Stimulated activated CD4-positive, alpha-beta T cell treated with anti-CD3 and anti-CD28 coated beads, Interleukin-1b, Interleukin-23, amount 100 ng/mL, for 48 hours (primary cell): ENCODE measurements at places on chromosomes 3 and 15.

GRCh38 chr3:66253790-66254620, 33.2 kb downstream of the SLC25A26 start:
- DNase-seq, result no peak

GRCh38 chr15:88680241-88681001, 41.6 kb downstream of the ISG20 start:
- no peak for DNase-seq

GRCh38 chr15:85171736-85172135, 190.1 kb downstream of the PDE8A start:
- DNase-seq, result no peak

DNA sequence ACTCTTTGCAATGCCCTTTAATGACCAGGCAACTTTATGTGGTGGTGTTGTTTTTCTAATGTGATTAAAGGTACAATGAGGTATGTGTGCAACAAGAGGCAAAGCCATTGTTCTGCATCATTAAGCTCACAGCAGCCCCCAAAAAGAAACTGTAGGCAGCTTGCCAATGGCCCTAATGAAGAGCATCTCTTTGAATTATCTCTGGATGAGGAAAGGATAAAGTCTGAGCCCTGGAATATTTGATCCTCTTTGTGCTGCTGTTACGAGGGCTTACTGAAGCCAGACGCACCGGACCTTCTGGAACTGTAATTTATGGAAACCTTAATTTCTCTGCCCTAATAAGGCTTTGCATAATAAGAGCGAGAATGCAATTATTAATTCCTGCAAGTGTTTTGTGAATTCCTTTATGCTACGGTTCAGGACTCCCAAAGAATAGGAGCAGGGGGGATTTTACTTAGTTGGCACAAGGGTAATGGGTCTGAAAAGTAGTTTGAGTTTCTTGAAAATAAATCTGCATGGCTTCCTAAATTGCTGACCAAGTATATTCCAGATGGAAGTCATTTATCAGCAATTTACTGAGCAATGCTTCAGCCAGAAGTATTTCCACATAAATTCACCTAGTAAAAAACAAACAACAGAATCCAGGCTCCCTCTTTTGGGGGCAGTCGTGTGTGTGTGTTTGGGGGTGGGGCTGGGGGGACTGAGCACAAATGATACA, 193.4 kb downstream of the PDZRN3 start:
- DNase-seq, result no peak

- DNase-seq, result no peak
These were observed 5.8 kb downstream of the RARB start for GRCh38 chr3:25433868-25434267.

DNA sequence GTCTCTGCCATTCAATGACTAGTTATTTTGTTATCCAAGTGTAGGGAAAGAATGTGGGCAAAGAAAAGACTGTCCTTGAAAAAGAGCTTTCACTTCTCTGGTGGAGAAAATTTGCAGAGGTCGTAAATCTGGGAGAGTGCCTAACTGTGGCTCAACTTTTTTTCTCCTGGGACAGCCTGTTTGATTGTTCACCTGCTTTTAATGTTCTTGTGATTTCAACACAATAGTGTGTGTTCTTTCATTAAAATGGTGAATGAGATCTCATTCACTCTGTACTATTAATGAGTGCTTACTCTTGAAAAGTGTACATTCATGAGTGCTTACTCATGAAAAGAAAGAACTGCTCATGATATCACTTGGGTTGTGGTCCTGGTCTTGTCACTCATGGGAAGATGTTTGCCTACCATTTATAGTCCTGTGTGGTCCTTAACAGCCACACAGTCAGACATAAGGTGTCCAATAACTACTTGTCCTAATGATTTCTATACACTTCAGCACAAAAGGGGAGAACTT, 567.3 kb downstream of the GRM7 start:
- no peak for DNase-seq

- no peak for DNase-seq
These were observed 230.9 kb upstream of the EIF1B start for GRCh38 chr3:40078590-40078989.

DNA sequence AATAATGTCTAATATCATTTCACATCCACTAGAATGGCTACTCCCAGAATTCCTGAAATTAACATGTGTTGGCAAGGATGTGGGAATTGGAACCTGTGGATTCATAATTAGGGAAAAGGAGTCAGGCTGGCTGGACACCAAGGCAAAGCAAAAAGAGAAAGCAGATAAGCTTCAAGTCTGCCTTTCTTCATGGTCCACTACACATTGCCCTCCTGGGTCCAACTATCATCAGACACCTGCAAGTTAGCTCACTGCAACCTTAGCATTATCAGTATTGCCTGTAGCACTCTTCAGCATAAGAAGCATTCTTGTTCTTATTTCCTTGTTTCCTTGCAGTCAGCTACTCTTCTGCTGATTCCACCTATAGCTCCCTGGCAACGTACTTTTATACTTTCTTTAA, 124.3 kb downstream of the ZNF280D start:
- no peak for DNase-seq

DNA sequence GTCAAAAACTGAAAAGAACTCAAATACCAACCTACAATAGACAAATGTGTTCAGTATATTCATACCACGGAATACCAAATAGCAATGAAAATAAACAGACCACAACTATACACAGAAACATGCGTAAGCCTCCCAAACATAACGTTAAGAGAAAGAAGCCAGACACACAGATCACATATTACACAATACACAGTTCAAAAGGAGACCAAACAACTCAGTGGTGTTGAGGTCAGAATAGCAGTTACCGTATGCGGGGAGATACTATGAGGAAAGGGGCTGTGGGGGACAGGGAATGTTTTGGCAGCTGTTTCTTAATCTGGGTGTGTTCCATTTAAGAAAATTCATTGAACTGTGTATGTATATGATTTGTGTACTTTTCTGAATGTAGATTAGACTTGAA, 6.6 kb downstream of the OSBPL10 start:
- no peak for DNase-seq

DNA sequence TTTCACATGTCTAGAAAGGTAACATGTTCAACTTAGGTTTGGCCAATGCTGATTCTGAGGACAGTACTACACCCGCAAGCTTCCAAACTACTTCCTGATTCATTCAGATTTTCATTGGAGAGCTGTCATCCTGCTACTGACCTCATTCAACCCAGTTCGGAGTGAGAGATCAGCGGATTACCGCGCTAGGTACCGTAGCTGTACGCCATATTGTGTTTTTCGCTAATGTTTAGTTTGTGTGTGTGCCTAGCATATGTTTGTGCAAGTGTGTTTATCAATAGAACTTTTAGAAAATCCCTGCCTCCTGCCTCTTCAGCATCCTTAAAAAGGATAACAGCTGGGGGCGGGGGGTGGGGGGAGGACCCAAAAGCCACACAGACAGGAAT, 1.1 kb downstream of the ZBTB20 start:
- peak; percentile 55 for DNase-seq

- DNase-seq, result no peak
These were observed 21.1 kb downstream of the NRROS start for GRCh38 chr3:196660381-196661166.

GRCh38 chr3:192577811-192578210, 149.5 kb downstream of the FGF12 start:
- DNase-seq, result no peak

GRCh38 chr3:149481491-149481890, 7.0 kb downstream of the TM4SF4 start:
- DNase-seq, result no peak

- DNase-seq, result no peak
These were observed 318.7 kb downstream of the FOXP1 start for GRCh38 chr3:71264840-71265239.

DNA sequence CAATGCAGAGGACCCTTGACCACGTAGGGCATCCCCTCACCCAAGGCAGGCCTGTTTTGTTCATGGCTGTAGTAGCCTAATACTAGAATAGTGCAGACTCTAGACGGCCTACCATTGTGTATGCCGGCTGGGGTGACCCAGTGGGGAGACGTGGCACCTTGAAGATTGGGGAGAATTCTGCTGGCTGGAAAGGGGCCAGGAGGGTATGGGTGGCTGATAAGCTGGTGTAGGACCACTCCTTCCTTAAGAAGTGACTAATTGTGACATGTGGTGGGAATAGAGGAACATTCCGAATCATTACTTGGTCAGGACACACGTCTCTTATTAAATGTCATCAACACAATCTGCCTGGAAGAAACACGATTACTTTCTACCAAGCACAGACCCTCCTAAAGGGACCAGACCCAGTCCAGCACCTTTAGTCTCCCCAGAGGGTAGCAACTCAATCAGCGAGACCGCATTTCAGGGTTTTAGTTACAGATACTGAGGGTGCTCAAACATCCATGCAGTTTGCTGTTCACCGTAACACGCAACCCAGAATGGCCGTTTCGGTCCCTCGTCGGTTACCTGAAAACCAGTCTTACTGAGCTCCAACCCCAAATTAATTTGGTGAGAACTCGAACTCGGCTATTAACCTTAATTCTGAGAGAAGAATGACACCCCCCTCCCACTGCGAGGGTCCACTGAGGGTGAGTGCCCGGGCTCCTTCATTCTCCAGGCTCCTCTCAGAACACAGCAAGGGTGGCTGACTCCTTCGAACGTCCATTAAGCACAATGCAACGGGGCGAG, 1.6 kb upstream of the KLF13 start:
- DNase-seq, result no peak

DNA sequence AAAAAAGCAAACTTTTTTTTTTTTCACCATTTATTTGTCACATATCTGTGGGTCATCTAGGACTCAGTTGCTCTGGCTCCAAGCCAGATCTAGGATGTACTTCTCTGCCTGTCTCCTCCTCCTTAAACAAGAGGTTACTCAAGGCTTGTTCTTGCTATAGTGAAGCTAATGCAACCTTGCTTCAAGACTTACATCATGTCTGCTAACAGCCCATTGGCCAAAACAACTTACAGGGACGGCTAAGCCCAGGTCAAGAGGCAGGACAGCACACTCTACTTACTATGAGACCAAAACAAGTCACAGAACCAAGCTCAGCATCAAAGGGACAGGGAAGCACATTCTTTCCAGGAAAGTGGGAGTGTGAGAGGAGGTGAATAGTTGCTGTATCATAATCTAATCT, 123.8 kb upstream of the BNIP2 start:
- DNase-seq, result no peak

DNA sequence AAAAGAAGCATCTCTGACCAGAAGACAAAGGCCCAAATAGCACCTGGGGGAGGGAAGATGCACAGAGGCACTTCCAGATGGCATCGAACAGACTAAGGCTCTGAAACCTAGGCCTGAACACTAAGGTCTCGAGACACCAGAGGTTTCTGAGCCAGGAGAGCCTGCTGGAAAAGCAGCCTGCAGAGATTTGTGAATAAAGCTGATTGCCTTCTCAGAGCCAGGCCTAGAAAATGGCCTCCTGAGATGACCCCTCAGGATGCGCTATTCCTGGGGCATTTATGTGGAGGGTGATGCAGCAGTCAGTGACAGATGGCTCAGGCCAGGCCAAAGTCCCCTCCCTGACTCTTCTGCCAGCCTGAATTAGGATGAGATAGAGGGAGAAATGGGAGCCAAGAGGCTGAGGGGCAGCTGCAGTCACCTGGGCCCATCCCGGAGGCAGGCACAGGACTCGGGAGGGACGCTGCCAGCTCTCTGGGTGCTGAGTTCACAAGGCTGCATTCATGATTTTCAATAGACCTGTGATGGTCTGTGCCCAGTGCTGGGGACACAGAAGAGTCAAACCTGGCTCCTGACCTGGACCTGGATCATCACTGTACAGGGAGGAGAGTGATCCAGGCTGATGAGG, 6.9 kb downstream of the PRSS50 start:
- DNase-seq, result no peak

GRCh38 chr3:74506246-74506645, 108.2 kb downstream of the CNTN3 start:
- DNase-seq, result no peak

- no peak for DNase-seq
These were observed 48.0 kb upstream of the SCAANT1 start for GRCh38 chr3:63960048-63960711.

DNA sequence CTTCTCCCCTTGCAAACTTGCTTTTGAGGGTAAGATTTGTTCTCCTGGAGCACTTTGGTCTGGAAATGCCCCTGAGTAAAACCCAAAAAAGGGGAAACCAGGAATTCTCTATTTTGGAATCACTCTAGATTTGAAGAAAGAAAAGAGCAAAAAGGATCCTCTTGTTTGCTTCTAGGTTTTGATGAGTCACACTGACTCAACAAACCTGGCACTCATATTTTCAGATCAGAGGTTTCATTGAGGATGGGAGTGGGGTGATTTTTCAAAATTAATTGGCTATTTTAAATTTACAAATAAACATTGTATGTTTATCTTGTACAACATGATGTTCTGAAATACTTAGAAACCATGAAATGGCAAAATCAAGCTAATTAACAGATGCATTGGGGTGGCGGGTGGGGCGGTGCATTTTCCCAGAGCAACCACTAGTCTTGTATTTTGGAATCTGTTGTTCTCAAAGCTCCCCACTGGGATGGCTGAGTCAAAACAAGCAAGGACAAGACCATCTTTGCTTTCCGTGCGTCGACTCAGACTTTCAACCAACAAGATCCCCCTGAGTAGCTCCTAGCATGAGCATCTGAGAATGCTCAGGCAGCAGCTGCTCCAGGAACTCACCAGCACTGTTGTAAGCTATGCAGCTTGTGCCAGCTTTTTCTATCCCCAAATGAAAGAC, 451.4 kb downstream of the WDR72 start:
- no peak for DNase-seq

GRCh38 chr15:69400850-69401249, 13.3 kb upstream of the KIF23 start:
- peak; percentile 67 for DNase-seq

- DNase-seq, result no peak
These were observed 85.6 kb upstream of the ACP3 start for GRCh38 chr3:132231633-132232032.

GRCh38 chr3:88219138-88219792, 69.5 kb downstream of the C3orf38 start:
- DNase-seq, result peak; percentile 8

GRCh38 chr3:196335503-196335948, 2.7 kb downstream of the TM4SF19 start:
- no peak for DNase-seq

DNA sequence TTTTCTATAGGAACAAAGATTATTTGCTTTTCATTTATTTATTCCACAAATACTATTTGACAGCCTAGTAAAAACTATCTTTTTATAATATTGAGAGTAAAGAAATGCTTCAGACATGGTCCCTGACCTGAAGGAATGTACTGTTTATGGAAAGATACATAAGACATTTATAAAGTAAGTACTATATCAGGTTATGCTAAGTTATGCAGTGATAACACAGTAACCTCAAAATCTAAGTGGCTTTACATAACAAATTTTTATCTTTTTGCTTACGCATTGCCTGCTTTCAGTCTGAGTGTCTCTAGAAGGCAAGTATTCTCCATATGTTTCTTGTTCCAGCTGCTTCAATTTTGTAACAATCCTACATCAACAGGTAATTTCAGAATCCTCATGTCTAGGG, 694.0 kb downstream of the SQOR start:
- DNase-seq, result no peak
